CD4-positive, CD25-positive, alpha-beta regulatory T cell (primary cell): ENCODE measurements at places on chromosomes 5 and 9.

GRCh38 chr5:143207563-143208364 lies 195.7 kb downstream of the NR3C1 start:
- DNase-seq = no peak

DNA sequence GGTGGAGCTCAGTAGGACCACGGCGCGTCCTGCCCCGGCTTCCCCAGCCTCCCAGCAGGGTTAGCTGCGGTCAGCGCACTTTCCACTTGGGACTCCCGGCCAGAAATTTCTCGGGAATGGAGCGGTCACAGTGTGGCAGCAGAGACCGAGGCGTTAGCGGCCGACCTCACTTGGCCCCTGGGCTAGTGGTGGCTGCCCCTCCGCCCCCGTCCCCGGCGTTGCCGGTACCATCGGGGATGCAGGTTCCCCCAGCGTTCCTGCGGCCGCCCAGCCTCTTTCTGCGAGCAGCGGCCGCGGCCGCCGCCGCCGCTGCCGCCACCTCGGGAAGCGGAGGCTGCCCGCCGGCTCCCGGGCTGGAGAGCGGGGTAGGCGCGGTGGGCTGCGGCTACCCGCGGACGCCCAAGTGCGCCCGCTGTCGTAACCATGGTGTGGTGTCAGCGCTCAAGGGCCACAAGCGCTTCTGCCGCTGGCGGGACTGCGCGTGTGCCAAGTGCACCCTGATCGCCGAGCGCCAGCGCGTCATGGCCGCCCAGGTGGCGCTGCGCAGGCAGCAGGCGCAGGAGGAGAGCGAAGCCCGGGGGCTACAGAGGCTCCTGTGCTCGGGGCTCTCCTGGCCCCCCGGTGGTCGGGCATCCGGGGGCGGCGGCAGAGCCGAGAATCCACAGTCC lies 460 bp downstream of the DMRTA1 start:
- peak; percentile 54 for DNase-seq

DNA sequence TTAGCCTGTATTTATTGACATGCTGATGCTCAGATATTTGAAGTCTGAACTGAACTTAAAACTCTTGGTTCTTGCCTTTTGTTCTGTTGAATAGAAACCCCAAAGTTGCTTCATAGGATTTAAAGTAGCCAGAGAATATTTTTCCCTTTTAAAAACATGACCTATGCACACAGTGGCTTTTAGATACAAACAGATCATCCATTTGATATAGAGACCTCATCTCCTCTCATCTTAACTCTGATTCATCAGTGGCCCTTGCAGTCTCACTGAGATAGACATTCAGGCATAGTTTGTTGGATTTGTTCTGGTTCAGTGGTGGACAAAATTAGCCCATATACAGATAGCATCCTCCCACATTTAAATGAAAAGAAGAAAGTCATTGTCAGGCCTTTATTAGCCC lies 43.5 kb upstream of the PJA2 start:
- no peak for DNase-seq

GRCh38 chr5:171534043-171534895 lies 114.8 kb downstream of the FGF18 start:
- DNase-seq = no peak

DNA sequence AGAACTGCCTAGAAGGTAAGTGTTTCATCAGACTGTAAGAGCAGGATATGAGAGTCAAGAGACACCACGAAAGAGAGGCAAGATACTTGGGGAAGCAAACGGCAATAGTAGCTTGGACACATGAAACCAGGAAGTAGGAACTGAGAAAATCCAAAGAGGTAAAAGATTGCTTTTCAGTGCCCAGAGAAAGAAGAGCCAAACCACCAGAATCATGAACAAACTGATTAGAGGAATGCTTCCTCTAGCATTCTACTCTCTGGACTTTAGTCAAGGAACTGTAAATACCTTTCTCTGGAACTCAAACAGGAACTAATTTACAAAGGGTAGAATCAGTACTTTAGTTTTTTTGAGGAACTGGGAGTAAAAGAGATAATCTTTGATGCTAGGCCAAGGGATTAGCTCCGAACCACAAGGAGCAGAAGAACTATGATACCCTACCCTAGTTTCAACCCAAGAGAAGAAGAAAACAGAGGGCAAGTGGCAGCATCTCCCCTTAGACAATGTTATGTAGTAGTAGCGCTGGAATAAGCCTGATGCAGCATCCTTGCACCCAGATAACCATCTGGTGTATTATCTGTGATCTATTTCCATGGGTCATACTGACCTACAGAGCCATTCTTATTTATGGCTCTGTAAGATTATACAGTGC lies 41.3 kb downstream of the EFCAB9 start:
- no peak for DNase-seq

DNA sequence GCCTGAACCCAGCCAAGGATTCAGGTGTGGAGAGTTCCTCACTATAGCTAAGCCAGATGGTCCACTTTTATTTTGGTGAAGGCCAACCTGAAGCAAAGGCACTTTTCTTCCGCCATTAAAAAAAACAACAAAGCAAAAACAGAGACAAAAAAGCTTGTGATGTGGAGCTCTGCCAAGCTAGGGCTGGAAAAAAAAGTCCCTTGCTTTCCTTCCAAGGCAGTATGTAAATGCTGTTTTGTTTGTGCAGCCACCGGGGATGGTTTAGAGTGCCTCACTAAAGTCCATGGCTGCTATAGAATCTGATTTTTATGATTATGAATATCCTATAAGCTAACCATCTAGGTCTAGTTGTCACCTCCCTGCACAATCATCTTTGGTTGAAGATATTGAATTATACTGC lies 14.9 kb downstream of the MEGF10 start:
- no peak for DNase-seq

GRCh38 chr9:14533867-14534640 lies 159.2 kb downstream of the ZDHHC21 start:
- DNase-seq = no peak

- peak; percentile 79 for DNase-seq
Measured at GRCh38 chr9:127199001-127199791, 65.4 kb upstream of the GARNL3 start.

DNA sequence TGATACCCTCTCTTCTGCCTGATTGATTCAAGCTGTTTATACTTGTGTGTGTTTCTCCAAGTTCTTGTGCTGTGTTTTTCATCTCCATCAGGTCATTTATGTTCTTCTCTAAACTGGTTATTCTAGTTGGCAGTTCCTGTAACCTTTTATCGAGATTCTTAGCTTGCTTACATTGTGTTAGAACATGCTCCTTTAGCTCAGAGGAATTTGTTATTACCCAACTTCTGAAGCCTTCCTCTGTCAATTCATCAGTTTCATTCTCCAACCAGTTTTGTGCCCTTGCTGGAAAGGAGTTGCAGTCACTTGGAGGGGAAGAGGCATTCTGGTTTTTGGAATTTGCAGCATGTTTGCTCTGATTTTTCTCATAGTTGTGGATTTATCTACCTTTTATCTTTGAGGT lies 126.2 kb upstream of the FTMT start:
- DNase-seq = no peak

GRCh38 chr5:75338408-75338807 lies 1.4 kb downstream of the HMGCR start:
- no peak for DNase-seq

DNA sequence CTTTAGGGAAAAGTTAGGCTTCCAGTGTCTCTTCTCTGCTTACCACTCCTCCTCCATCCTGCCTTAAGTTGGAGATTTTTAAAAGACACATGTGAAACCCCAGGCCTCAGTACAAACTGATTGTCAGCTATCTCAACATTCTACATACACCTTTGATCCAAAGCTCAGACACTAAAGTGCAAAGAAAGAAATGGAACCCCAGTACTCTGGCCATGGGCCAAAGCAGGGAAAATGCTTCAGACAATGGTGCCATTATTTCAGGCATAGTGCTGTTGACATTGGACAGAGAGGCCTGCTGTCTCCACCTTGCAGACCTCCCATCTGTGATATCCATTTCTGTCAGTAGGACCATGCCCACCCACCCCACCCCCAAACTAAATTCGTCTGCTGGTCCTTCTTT lies 49.1 kb downstream of the G3BP1 start:
- no peak for DNase-seq

GRCh38 chr5:158324236-158324635 lies 465.3 kb upstream of the CLINT1 start:
- no peak for DNase-seq

- DNase-seq = no peak
Measured at GRCh38 chr5:62689599-62690368, 111.2 kb downstream of the LRRC70 start.

DNA sequence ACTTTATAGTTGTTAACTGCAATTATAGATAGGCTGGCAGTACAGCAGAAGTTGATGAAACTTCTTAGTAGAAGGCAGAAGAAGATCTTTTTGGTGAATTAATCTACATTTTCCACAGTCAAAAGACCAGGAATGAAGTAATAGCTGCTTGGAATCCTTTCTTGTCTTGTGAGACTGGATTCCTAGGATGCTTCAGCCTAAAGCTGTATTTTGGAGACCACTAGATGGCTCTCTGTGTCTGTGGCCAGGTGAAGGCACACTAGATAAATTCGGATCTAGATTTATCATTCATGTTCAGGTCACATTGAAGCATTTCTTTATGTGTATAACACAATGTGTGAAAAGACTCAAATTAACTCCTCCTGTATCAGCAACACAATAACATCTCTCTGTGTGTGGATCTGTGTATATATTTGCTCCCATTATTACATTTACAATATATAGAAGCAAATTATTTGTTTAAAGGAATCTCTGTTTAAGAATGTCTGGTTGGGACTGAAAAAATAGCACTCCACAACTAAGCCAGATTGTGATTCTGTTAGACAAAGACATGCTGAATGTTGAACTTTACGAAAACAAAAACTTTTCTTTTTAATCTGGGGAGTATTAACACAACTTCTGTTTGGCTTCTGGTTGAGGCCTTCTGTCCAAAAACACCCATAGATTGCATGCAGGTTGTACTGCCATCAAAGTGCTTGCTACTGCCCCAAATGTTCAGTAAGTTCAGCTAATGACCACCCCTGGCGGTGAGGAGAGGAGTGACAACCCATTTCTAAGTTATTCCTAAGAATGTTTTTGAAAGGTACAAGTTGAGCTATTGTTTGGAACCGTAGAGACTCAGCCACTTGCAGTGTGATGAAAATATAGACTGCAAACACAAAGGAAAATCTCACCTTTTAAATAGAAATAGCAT lies 10.6 kb downstream of the GRIN3A start:
- DNase-seq = peak; percentile 33

GRCh38 chr9:17453751-17454150 lies 125.1 kb upstream of the SH3GL2 start:
- DNase-seq = no peak

GRCh38 chr5:150605546-150605945 lies 34.9 kb upstream of the SYNPO start:
- DNase-seq = no peak

DNA sequence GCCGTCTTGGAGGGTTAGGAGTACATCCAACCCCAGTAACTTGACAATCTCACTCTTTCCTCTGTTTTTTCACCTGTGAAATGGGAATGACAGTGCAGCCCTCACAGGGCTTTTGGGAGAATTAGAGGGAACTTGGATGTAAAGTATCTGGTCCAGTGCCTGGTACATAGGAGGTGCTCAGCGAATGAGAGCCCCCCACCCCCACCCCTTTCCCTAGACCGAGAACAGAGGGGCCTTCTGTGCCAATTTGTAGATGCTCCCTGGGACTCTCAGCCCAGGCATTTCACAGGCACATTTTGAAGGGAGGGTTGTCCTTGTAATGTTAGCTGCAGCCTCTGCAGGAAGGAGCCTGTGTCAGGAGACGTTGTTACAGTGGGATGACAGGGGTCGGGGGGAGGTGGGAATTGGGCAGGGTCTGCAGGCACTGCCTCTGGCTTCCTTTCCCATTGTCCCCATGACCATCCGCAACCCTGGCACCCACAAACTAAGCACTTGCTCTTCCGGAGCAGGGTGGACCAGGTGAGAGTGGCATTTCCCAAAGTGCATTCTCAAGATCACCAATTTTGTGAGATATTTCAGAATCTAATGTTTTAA lies 47.0 kb downstream of the AMBP start:
- no peak for DNase-seq

GRCh38 chr9:68495247-68495646 lies 45.4 kb downstream of the TMEM252 start:
- DNase-seq = no peak

DNA sequence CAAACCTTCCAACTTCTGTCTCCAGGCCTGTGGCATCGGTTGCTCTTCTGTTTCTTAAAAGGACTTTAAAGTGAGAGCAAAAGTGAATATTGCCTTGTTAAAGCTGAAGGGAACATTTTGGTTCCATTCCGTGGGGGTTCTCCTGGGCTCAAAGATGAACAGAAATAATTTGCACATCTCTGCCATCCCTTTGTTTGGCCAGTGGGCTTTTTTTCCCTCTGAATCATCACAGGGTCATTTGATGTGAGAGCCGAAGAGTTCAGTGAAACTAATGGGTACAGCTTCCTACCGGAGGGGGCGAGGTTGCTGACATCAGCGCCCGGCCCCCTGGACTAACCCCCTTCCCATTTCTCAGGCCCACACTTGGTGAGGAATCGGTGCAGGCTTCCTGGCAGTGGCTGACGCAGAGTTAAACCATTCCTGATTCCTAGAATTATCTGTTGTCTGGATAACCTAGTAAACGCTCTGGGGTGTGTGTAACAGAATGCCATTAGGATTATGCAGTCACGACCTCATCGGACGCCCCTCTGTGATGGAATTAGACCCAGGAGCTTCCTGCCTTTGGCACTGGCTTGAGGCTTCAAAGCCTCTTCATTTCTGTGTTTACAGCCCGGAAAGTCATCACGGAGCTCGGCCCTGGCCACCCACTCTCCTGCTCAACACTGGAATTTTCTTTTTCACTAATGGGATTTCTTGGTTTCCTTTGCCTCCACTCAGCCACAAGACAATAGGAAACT lies 61.6 kb upstream of the RPL26L1 start:
- no peak for DNase-seq

GRCh38 chr5:61055434-61056006 lies 106.7 kb downstream of the SMIM15 start:
- DNase-seq = no peak

- DNase-seq = no peak
Measured at GRCh38 chr9:131500939-131501541, 1.7 kb upstream of the POMT1 start.

DNA sequence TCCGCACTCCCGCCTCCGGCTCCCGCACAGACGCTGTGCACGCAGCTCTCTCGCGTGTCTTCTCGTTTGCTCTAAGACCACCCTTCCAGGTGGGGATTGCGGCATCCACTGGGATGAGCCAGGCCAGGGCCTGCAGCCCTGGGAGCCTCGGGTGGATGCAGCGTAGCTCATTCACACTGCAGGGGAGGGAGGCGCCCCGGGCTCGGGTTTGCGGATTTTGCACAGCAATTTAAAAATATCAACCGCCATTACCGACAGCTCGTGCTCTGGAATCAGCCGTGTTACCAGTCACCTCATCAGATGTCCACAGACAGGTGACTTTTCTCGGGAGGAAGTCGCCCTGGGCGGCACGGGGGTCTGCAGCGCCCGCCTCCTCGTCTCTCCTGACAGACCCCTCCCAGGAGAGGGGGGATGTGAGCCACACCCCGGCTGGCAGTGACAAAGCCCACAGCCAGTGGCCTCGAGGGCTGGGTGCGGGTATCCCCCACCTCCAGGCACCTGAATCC lies 20.8 kb upstream of the SLC6A3 start:
- DNase-seq = no peak

GRCh38 chr9:69546265-69546664 lies 125.9 kb downstream of the APBA1 start:
- DNase-seq = no peak

- DNase-seq = no peak
Measured at GRCh38 chr9:80883826-80884579, 805.3 kb downstream of the TLE1 start.
